Mesothelial cell of epicardium (in vitro differentiated cells): ENCODE measurements at places on chromosomes 16 and 17. TPM values are rescaled to one million over a fixed set of nuclear protein-coding genes. Genes with fewer than 3 reads are reported as not detected.
A peak's percentile ranks its signal among the peaks of the same experiment; 100 is the strongest.

DNA sequence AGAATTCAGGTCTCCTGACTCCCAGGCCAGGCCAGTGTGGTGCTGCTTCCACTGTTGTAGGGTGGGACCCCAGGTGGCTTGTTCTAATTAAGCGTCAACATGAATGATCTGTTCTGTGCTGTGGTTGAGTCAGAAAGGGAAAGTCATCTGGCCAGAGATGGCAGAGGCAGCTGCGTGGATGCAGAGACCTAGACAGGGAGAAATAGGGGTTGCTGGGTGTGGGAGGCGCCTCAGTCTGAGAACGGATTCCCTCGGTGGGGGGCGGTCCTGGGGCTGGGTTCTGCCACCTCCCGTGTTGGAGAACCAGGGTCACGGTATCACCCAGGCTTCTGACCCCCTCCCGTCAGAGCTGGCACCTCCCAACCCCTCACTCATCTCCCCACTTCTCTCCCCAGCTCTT, 5.6 kb downstream of the FBRS start:
- H3K4me3 ChIP-seq: no peak overlapping the region
- H3K27me3 ChIP-seq: no peaks in the 10 kb centered on the region
- DNase-seq: no peak
- H3K27ac ChIP-seq: no peak overlapping the region

GRCh38 chr17:57485916-57486881, 229.9 kb downstream of the MSI2 start:
- H3K36me3 ChIP-seq: no peaks in the 10 kb centered on the region
- peaks cover 72% of the 10 kb centered on the region for H3K4me1 ChIP-seq
- no peaks in the 10 kb centered on the region for H3K27me3 ChIP-seq
- H3K27ac ChIP-seq: peak overlapping the region; percentile 85
- DNase-seq: no peak
- H3K4me3 ChIP-seq: no peak overlapping the region

DNA sequence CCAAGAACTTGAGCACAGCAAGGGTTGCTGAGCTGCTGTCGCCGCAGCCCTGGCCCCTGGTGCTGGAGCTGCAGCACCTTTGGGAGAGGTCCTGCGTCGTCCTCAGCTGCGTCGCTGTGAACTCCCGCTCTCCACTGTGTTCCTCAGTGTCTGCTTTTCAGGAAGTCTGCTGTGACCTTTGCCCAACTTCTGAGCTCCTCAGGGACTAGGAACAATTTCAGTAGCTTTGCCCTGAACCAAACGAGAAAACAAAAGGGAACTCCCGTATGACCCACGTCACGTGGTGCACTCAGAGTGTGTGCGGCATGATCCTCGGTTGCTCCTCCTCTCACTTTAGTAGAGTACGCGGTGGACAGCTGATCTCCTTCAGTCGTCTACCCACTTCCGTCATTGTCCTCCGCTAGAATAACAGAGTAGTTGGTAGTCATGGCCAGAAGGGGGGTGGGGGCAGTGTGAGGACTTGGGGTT, 44.2 kb downstream of the WDR45B start:
- H3K4me1 ChIP-seq: peaks cover 9% of the 10 kb centered on the region
- peak overlapping the region; percentile 3 for H3K27ac ChIP-seq
- H3K36me3 ChIP-seq: peaks cover 63% of the 10 kb centered on the region
- H3K27me3 ChIP-seq: no peaks in the 10 kb centered on the region
- DNase-seq: no peak

DNA sequence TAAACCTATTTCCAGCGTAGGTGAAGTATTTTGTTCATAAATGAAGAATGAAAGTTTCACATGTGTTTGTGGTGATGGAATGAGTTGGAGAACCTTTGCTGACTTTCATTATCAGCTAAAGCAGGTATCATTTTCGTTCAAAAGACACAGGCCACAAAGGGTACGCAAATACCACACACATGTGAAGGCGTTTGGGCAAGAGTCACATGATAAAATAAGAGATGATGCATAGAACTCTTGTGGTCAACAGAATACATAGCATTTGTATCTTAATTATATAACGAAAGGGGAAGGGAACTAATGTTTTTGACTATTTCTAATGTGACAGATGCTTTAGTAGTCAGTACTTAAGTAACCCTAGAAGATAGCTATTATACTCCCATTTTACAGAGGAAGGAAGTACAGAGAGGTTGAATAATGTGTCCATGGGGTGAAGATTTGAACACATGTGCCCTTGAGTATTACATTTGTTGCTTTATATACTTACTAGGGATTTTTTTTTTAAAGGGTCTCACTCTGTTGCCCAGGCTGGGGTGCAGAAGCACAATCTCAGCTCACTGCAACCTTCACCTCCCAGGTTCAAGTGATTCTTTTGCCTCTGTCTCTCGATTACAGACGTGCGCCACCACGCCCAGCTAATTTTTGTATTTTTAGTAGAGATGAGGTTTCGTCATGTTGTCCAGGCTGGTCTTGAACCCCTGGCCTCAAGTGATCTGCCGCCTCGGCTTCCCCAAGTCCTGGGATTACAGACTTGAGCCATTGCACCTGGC, 4.8 kb downstream of the RPA1 start:
- H3K36me3 ChIP-seq: peaks cover 6% of the 10 kb centered on the region
- no peaks in the 10 kb centered on the region for H3K27me3 ChIP-seq
- no peak overlapping the region for H3K27ac ChIP-seq
- no peak for DNase-seq

The KRTAP9-8 gene
- total RNA-seq: not detected in 3 replicates

DNA sequence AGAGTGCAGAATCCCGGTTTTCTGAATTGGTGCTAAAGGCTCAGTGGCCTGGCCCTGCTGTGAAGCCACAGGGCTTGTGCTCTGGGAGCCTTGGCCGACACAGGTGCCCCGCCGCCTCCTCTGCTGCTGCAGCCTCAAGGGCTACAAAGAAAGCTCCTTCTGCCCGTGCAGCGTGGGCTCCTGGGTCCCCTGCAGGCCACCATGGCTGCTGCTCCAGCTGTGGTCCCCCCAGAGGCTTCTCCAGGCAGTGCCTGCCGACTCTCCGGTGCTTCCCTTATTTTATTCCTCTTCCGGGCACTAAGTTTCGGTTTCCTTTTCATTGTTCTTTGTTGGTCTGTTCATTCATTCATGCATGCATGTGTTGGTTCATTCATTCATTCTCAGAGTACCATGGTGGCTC, 53.1 kb downstream of the CMIP start:
- no peaks in the 10 kb centered on the region for H3K36me3 ChIP-seq
- no peak overlapping the region for H3K4me3 ChIP-seq
- no peak for DNase-seq
- H3K27ac ChIP-seq: peak overlapping the region; percentile 68
- H3K27me3 ChIP-seq: no peaks in the 10 kb centered on the region
- peaks cover 43% of the 10 kb centered on the region for H3K4me1 ChIP-seq

- no peaks in the 10 kb centered on the region for H3K27me3 ChIP-seq
- no peak overlapping the region for H3K4me3 ChIP-seq
- no peak for DNase-seq
- H3K27ac ChIP-seq: no peak overlapping the region
- H3K4me1 ChIP-seq: peaks cover 13% of the 10 kb centered on the region
These were observed 56.2 kb downstream of the CCDC57 start for GRCh38 chr17:82156284-82156925.

DNA sequence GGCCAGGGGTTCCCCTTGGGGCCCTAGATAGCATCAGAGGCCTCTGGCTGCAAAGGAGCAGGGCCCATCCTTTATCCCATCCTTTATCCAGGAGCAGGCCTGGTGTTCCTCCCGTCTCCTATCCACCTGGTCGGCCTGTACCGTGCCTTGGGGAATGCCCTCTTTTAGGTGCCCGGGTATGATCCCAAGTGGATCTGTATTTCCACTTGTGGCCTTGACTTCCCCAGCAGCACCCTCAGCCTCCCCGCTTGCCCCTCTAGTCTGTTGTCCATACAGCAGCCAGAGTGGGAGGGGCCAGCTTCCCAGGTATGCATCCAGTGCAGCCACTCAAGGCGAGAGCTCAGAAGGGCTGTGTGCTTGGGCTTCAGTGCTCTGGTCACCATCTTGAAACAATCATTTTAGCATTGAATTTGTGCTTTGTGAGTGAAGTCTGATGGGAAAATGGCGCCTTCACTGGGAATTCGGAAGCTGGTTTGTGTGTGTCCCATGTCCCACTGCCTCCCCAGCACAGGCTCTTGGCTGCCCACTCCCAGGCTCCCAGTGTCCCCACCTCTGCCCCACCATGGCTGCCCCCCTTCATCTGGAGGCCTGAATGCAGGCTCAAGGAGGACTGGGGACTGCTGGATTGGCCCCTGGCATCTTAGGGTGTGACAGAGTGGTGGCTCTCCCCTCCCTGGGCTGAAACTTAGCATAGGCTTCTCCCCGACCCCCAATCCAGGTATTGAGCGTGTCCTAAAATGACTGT, 3.3 kb upstream of the RNF112 start:
- no peak for DNase-seq
- no peak overlapping the region for H3K4me3 ChIP-seq
- H3K27ac ChIP-seq: no peak overlapping the region
- H3K4me1 ChIP-seq: peaks cover 14% of the 10 kb centered on the region
- no peaks in the 10 kb centered on the region for H3K36me3 ChIP-seq

GRCh38 chr16:31105677-31106213, 2.4 kb upstream of the BCKDK start:
- no peak for DNase-seq
- H3K27ac ChIP-seq: no peak overlapping the region
- H3K27me3 ChIP-seq: no peaks in the 10 kb centered on the region
- no peak overlapping the region for H3K4me3 ChIP-seq

The MT1G gene
- total RNA-seq: not detected in 3 replicates

GRCh38 chr17:21376759-21377690, 868 bp downstream of the KCNJ12 start:
- H3K4me1 ChIP-seq: peaks cover 13% of the 10 kb centered on the region
- peak overlapping the region; percentile 61 for H3K4me3 ChIP-seq
- H3K27me3 ChIP-seq: peaks cover 81% of the 10 kb centered on the region
- H3K36me3 ChIP-seq: no peaks in the 10 kb centered on the region

The MGAT5B gene
- total RNA-seq: 0.47 to 1.0 TPM (median 0.78 TPM) in 3 replicates

The HAP1 gene
- total RNA-seq: 0.44 to 0.66 TPM (median 0.45 TPM) in 3 replicates

DNA sequence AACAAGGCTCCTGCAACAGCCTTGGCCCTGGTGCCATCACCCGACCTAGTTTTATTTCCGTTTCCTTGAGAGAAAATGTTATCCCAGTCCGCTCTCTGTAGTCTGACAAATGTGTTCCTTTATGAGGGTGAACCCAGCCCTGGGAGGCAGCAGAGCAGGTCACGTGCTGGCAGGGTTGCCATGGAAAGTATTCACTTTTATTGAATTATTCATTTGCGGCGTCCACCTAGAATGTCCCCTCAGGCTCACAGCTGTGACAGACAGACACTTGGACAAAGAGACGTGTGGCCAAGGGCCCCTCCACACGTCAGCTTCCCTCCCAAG, 90.0 kb downstream of the WSCD1 start:
- DNase-seq: no peak
- peaks cover 24% of the 10 kb centered on the region for H3K27me3 ChIP-seq
- H3K4me3 ChIP-seq: no peak overlapping the region
- peaks cover 6% of the 10 kb centered on the region for H3K4me1 ChIP-seq
- H3K27ac ChIP-seq: no peak overlapping the region

DNA sequence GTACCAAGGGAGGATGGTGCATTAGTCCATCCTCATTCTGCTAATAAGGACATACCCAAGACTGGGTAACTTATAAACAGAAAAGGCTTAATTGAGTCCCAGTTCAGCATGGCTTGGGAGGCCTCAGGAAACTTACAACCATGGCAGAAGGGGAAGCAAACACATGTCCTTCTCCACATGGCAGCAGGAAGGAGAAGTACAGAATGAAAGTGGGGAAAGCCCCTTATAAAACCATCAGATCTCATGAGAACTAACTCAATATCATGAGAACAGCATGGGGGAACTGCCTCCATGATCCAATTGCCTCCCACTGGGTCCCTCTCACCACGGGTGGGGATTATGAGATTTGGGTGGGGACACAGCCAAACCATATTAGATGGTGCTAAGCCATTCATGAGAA, 84.5 kb downstream of the SEC14L1 start:
- H3K27ac ChIP-seq: no peak overlapping the region
- no peaks in the 10 kb centered on the region for H3K4me1 ChIP-seq
- H3K27me3 ChIP-seq: no peaks in the 10 kb centered on the region
- no peaks in the 10 kb centered on the region for H3K36me3 ChIP-seq
- no peak overlapping the region for H3K4me3 ChIP-seq
- DNase-seq: no peak

The OTOA gene
- 0.09 to 0.25 TPM (median 0.25 TPM) in 3 replicates for total RNA-seq

GRCh38 chr16:68892898-68893297, 49.6 kb downstream of the TANGO6 start:
- no peak overlapping the region for H3K4me3 ChIP-seq
- no peaks in the 10 kb centered on the region for H3K27me3 ChIP-seq
- no peak overlapping the region for H3K27ac ChIP-seq
- H3K36me3 ChIP-seq: no peaks in the 10 kb centered on the region
- no peaks in the 10 kb centered on the region for H3K4me1 ChIP-seq

DNA sequence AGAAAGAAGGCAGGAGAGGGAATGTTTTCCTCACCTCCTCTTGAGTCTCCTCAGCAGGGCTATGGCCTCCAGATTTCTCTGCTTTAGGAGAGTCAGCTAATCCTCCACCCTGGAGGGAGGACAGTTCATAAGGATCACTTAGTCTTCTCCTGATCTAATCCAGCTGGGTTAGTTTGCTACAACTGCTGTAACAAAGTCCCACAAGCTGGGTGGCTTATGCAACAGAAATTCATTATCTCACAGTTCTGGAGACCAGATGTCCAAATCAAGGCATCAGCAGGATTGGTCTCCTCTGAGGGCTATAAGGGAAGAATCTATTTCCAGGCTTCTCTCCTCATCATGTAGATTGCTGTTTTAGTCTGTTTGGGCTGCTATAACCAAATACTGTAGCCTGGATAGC, 40.6 kb upstream of the XYLT1 start:
- H3K36me3 ChIP-seq: no peaks in the 10 kb centered on the region
- H3K4me1 ChIP-seq: no peaks in the 10 kb centered on the region
- H3K4me3 ChIP-seq: no peak overlapping the region
- H3K27me3 ChIP-seq: peaks cover 2% of the 10 kb centered on the region
- no peak overlapping the region for H3K27ac ChIP-seq
- DNase-seq: no peak

- no peak overlapping the region for H3K4me3 ChIP-seq
- H3K27me3 ChIP-seq: no peaks in the 10 kb centered on the region
- H3K27ac ChIP-seq: no peak overlapping the region
- H3K36me3 ChIP-seq: peaks cover 26% of the 10 kb centered on the region
- H3K4me1 ChIP-seq: no peaks in the 10 kb centered on the region
- no peak for DNase-seq
These were observed 27.4 kb downstream of the TMEM11 start for GRCh38 chr17:21186399-21187187.

DNA sequence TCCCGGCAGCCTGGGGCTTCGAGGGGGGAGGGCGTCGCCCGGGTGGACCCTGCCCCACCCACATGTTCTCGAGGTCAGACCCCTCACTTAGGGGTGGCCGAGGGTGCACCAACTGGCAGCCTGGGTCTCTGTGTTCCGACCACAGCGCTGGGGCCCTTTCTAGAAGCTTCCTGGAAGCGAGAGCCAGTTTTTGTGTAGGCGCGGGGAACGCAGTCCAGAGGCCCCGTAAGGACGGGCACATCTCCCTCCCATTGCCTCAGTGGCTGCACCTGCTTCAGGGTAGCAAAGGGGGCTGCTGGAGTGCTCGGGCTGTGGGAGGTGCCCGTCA, 148.3 kb downstream of the BANP start:
- no peak overlapping the region for H3K4me3 ChIP-seq
- H3K4me1 ChIP-seq: peaks cover 16% of the 10 kb centered on the region
- H3K27ac ChIP-seq: no peak overlapping the region

GRCh38 chr16:4696172-4696904, 3.0 kb downstream of the NUDT16L1 start:
- H3K27ac ChIP-seq: peak overlapping the region; percentile 30
- DNase-seq: no peak
- peaks cover 9% of the 10 kb centered on the region for H3K36me3 ChIP-seq
- no peaks in the 10 kb centered on the region for H3K27me3 ChIP-seq
- peak overlapping the region; percentile 77 for H3K4me3 ChIP-seq
